ENCODE measurements at places on chromosomes 2 and 18. TPM values are rescaled to one million over a fixed set of nuclear protein-coding genes. Genes with fewer than 3 reads are reported as not detected.

ACADL gene
- total RNA-seq, result not detected

ORC2 gene
- total RNA-seq, result 29.8 TPM

FBXO15 gene
- 0.63 TPM for total RNA-seq

IL18RAP gene
- total RNA-seq, result 8.8 TPM

CCDC141 gene
- 22.8 TPM for total RNA-seq

POTEI gene
- not detected for total RNA-seq
